Type B pancreatic cell (in vitro differentiated cells): ENCODE measurements at places on chromosomes 11 and 22. TPM values are rescaled to one million over a fixed set of nuclear protein-coding genes. Genes with fewer than 3 reads are reported as not detected.
A peak's percentile ranks its signal among the peaks of the same experiment; 100 is the strongest.

Gene XKR3
- not detected in 2 replicates for total RNA-seq

GRCh38 chr22:39528681-39529486, 3.7 kb downstream of the RPS19BP1 start:
- DNase-seq = peak; percentile 94

- no peak for DNase-seq
Measured at GRCh38 chr22:25409240-25409639, 155.2 kb upstream of the GRK3 start.

DNA sequence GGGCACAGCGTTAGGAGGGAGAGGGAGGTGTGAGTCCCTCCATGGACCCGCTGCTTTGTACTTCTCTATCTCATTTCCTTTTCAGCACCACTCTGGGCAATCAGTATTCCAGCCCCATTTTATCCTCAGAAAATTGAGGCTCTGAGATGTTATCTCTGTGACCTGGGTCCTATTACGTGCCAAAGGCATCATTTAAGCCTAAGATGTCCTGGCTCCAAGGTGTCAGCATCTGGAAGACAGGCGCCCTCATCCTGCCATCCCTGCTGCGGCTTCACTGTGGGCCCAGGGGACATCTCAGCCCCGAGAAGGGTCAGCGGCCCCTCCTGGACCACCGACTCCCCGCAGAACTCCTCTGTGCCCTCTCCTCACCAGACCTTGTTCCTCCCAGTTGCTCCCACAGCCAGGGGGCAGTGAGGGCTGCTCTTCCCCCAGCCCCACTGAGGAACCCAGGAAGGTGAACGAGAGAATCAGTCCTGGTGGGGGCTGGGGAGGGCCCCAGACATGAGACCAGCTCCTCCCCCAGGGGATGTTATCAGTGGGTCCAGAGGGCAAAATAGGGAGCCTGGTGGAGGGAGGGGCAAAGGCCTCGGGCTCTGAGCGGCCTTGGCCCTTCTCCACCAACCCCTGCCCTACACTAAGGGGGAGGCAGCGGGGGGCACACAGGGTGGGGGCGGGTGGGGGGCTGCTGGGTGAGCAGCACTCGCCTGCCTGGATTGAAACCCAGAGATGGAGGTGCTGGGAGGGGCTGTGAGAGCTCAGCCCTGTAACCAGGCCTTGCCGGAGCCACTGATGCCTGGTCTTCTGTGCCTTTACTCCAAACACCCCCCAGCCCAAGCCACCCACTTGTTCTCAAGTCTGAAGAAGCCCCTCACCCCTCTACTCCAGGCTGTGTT, 829 bp upstream of the APOC3 start:
- no peak for DNase-seq

Gene MUC5AC
- 0.10 and 1.4 TPM in 2 replicates for total RNA-seq

DNA sequence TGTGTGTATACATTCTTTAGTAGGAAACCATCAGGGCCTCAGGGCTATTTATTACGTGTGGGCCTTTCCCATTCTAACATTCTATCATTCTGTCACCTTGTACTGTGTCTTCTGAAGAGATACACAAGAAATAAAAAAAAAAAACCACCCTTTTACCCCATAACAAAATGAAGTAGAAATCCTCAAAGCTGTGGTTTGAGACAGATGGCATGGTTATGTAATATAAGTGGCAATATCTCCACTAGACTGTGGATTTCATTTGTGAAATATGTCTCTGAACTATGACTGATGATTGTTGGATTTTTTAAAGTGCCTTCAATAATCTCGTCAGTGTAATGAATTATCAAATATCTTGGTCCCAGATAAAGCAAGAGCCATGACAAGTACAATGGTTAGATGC, 150.0 kb upstream of the BLID start:
- DNase-seq = no peak

- DNase-seq = peak; percentile 68
Measured at GRCh38 chr11:6320411-6321155, at the start of gene CAVIN3. Gene CAVIN3, minus strand, starts transcription at chr11:6320501. Its CDS starts 25 bp downstream, at chr11:6320476.

DNA sequence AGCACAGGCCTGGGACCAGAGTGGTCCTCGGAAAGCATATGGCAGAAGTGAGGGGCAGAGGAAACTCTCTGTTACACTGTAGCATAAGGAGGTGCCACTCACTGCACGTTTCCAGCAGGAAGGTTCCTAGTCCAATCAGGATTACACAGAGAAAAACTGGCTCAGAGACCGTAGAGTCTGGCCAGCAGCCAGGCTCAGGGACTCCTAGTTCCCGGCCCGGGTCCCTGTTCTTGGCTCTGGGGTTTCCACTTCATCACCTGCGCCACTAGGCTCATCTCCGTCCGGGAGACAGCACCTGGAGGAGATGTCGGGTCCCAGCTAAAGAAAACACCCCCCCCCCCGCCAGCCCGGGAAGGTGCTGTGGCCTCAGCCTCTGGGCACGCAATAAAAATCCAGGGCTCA, 1.1 kb downstream of the TTLL12 start:
- no peak for DNase-seq

DNA sequence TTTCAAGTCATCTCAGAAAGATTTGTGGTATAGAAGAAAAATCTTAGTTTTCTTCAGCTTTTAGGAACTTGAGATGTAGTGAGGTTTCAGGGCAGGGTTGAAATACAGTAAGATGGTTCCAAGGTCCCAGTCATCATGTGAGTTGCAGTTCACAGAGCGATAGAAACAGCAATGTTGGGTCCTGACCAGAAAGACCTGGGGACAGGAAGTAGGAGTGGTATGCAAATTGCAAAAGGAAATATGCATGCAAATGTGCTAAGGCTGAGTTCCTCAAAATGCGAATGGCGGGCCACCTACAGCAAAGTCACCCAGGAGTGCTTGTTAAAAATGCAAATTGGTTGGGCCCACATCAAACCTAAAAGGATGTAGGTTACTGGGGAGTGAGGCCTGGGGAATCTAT, 1032.7 kb upstream of the TENM4 start:
- DNase-seq = no peak

GRCh38 chr11:83571302-83571701, 285.1 kb upstream of the CCDC90B start:
- no peak for DNase-seq

GRCh38 chr11:43547430-43547831, 133.1 kb upstream of the HSD17B12 start:
- DNase-seq = no peak

Gene SAA4
- total RNA-seq = not detected in 2 replicates

Gene SLC1A2
- 1.9 and 7.4 TPM in 2 replicates for total RNA-seq

Gene TMEM191B
- 5.2 and 13.7 TPM in 2 replicates for total RNA-seq

GRCh38 chr11:24267014-24267413, 229.8 kb upstream of the LUZP2 start:
- no peak for DNase-seq

DNA sequence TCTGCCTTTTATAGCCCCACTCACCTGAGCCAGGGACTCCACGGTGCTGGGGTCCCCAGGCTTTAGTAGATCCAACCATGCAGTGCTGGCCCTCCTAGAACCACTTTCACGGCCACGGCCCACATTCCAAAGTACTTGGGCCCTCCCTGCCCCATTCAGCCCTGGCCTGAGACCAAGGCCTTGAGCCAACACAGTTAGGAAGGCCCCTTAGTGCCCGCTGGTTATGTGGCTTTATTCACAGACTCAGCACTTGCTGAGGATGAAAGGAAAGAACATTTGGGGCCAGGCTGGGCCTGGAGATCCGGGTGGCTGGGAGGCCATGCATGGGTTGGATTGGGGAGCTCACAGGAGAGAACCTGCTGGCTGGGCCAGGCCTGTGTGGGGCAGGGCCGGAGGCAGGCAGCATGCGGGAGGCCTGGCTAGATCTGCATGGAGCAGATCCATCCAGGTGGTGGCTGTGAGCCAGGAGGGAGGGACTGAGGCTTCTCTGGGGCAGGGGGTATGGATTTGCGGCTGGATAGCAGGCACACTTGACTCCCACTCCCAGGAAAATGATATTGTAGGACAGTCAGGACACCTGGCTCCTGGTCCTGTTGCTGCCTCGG, 12.6 kb downstream of the CHRM1 start:
- DNase-seq = no peak

Gene ATG16L2
- 26.3 and 29.5 TPM in 2 replicates for total RNA-seq

DNA sequence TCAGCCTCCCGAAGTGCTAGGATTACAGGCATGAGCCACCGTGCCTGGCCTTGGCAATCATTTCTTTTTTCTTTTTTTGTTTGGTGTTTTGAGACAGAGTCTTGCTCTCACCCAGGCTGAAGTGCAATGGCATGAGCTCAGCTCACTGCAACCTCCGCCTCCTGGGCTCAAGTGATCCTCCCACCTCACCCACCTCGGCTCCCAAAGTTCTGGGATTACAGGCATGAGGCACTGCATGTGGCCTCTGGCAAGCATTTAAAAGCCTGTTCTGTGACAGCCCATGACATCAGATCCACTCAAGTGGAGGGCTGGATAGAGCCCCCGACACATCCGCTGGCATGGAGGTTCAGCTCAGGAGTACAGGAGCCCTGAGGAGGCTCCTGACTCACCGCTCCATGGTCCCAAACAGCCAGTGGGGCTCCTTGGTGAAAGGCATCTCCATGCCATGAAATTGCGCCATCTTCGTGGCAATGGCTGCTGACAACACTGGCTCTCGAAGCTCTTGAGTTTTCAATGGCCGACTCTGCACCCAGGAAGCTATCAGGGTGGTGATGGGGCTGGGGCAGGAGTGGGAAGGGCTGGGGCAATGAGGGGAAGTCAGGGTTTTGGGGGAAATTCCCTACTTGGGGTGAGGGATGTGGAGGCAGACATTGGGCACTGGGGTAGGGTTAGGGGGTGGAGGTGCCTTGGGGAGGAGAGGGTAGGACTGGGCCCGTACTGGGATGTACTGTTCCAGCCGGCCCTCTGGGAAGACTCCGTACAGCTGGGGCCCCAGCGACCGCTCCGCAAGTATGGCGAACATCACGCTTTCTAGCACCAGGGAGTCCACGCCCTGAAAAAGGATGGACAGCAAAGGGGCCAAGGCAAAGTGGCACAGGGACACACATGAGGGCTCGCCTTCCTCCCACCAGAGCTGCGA, 1.4 kb downstream of the CHKB start:
- no peak for DNase-seq

Gene NCAM1
- total RNA-seq = 21.7 and 106 TPM in 2 replicates

Gene JAML
- total RNA-seq = 0.19 and 0.57 TPM in 2 replicates

DNA sequence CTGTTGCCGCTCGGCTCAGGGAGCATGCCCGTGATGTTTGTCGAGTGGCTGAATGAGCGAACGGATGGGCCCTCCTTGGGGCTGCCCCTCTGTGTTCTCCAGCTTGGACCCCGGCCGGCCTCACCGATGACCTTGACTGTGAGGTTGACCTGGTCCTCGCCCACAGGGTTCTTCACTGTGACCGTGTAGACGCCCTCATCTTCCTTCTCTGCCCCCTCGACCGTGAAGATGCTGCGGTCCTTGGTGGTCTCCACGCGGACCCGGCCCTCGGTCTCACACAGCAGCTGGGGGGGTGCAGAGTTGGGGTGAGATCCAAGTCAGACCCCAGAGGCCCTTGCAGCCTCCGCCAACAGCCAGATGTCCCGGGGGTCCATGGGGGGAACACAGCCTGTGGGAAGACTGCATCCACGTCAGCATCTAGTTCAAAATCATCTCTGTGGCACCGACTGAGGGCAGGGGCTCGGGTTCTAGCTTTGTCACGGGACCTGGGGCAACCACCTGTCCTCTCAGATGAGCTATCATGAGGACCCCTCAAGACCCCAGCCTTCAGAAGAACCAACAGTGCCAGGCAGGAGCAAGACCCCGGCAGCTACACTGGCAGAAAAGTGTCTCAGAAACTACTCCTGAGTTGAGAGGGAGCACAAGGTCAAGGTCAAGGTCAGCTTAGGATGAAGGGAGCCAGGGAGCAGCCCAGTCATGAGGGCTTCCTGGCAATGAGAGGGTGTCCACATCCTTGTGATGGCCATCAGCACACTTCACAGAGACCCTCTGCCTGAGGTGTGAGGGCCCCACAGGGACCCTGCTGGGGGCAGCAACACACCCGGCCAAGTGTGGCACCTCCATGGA, 13.9 kb downstream of the MYBPC3 start:
- DNase-seq = no peak

Gene CCDC87
- 0.94 and 1.1 TPM in 2 replicates for total RNA-seq

Gene CAT
- 49.9 and 61.2 TPM in 2 replicates for total RNA-seq

GRCh38 chr11:81673001-81673400, 1060.7 kb downstream of the FAM181B start:
- DNase-seq = no peak

- DNase-seq = no peak
Measured at GRCh38 chr22:41917375-41917902, 2.6 kb upstream of the SHISA8 start.

Gene CDC42EP2
- 9.4 and 12.9 TPM in 2 replicates for total RNA-seq

Gene TRIM48
- not detected in 2 replicates for total RNA-seq

DNA sequence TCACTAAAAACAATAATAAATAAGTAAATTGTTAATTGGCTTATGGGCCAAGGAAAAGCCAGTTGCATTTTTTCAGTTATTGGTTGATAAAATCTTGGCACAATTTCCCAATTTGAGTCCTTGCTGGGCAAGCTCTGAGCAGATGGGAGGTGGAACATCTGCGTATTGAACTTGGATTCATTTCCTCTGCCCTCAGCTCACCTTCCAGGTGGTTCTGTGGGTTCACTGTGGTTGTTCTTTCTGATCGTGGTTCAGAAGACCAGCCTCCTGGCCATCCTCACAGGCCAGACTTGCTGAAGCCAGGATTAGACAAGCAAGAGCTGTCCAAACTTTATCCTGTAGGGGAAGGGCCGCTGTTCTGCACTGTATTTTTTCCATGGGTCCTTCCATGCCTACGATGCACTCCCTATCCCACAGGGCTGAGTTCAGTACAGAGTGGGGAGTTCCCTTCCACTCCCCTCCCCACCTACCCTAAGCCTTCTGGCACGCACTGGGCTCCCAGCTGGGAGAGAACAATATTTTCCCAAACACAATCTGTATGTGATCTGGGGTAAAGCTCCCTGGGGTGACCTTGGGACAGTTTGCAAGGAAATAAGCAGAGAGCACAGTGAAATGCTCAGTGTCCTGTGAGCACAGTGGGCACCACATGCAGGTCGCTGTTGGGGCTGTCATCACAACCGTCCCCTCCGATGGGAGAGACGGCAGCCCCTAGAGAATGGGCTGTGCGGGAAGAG, 43.5 kb upstream of the TP53I11 start:
- DNase-seq = peak; percentile 51

GRCh38 chr11:61764606-61765260, 12.3 kb downstream of the MYRF start:
- no peak for DNase-seq

Gene P4HA3
- 0.17 and 0.34 TPM in 2 replicates for total RNA-seq

DNA sequence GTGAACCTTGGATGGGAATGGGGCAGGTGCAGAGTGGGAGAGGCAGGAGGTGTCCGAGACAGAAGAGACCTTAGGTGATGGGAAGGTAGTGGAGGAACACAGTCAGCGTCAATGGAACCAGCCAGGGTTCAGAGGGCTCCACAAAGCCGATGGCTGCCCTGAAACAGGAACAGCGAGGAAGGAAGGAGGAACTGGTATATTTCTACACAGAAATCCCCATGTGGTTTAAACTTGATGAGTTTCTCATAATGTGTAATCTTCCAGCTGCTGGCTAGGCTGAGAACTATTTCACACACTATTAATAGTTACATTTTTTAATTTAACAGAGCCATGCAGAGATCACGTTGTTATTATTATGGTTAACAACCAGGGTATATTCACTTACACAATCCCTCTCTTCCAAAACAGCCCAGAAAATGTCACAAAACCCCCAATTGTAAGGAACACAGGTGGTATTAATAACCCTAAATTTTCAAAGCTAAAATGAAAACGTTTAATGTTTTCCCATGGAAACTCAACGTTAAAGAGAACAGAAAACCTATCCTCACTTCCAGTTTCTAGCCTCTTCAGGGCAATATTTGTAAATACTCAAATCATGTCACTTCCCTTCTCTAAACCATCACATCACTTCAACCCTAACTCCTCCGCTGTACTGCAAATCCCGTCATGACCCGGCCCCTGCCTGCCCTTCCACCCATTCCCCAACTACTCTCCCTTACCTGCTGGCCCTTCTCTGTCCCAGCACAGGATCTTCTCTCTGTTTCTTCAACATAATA, 74.5 kb upstream of the ARFGAP3 start:
- DNase-seq = no peak

Gene OR51B2
- total RNA-seq = not detected in 2 replicates
